Stimulated activated effector memory CD8-positive, alpha-beta T cell treated with anti-CD3 and anti-CD28 coated beads, Interleukin-12 subunit alpha, Interleukin-12 subunit beta, amount 100 ng/mL, for 72 hours (primary cell): ENCODE measurements at places on chromosomes 3 and 15.

DNA sequence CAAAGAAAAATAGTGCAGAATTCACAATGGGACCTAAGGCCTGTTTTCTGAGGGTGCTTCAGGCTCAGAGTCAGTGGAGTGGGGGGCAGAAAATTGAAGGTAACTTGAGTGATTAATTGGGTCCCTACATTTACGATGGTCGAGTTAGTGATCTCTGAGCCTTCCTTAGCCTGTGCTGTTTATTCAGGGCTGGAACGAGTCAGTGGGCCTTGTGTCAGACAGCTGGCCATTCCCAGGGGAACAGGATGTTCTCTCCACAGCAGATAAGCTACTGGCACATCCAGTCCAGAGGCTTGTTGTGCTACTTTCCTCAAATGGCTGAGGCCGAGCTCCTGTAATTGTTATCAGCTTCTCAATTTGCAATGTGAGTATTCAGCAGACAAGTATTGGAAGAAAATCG is 29.2 kb upstream of the CNTN3 start:
- no peak for DNase-seq

DNA sequence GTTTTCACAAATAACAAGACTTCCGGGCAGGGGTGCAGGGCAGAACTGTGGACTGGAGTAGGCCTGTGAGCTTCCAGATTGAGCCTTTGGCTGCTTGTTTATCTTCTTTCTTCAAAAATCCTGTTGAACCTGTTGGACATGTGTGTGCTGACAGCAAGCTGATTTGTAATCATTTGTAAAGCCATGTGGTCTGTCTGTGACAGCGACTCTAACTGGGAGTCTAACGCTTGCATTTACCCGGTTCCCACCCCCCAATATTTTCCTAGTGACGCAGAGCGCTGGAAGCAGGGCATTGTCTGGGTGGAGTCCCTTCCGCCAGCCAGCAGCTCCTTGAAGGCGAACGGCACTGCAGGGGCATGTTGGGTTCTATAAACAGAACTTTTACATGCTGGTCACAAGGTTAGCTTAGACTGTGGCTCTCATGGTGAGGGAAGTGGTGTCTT is 85.7 kb upstream of the MYZAP start:
- DNase-seq, result no peak

GRCh38 chr3:33829720-33830119 is 31.3 kb downstream of the PDCD6IP start:
- no peak for DNase-seq

DNA sequence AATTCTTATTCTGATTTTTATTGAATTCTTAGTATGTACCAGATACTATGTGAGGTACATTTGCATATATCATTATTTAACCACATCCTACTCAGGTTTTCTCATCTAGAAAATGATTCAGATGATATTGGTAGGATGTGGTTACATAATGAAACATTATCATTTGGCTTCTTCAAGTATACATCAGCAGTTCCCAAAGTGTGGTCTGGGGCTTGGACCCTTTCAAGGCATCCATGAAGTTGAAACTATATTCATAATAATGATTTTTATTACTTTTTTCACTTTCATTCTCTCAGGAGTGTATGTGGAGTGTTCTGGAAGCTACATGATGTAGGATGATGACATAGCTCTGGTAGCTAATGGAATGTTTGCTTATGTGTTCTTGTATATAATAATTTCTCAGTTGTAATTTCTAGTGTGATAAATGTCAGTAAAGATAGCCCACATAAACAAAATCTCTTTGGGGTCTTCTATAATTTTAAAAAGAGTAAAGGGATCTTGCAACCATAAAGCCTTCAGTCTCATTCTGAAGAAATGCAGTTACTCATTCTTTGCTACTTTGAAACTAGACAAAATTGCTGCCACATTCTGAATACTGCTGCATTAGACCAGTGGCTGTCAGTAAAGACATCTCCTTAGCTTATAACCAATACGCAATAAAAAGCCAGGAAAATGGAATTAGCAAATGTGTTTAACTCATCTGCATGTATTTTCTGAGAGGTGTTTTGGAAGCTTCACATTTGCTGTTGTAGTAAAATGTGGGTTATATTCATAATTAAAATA is 95.8 kb downstream of the PPARG start:
- no peak for DNase-seq

GRCh38 chr3:95718168-95718567 is 1096.2 kb upstream of the EPHA6 start:
- DNase-seq, result no peak

GRCh38 chr3:36060950-36061349 is 319.4 kb upstream of the STAC start:
- DNase-seq, result no peak

DNA sequence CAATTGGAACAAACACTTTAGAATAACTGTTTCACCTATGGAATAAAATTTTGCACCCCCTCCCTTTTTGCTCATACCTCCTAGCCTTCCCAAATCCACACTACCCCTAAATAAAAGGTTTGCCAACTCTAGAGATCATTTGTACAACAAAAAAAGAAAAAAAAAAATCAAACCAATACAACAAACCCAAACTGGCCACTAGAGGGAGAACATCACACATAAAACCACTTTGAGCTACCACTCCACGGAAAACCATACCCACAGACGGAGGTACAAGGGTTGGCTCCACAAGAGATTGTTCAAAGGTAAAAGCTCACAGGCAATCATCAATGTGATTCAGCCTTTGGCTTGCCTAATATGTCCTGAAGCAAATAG is 47.6 kb downstream of the SETMAR start:
- peak; percentile 67 for DNase-seq

- no peak for DNase-seq
These were observed 246.5 kb upstream of the MDFIC2 start for GRCh38 chr3:70558956-70559355.

DNA sequence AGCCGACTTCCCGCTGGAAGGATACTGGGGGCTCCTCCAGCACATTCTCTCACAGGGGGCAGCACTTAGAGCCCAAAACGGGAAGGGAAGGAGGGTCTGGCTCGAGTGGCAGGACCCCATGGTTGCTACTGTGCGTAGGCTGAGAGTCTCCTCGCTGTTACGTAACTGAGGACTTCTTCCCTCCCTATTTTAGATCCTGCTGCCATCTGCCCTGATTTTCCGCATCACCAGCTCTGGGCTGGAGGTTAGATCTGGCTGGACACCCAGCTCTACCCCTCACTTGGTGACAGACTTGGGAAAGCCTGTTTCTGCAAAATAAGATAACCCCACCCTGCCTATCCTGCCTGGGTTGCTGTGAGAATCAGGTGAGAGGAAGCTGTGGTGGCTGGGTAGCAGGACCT is 47.7 kb downstream of the BDH1 start:
- no peak for DNase-seq

GRCh38 chr3:10568549-10568948 is 63.2 kb upstream of the ATP2B2 start:
- DNase-seq, result no peak

DNA sequence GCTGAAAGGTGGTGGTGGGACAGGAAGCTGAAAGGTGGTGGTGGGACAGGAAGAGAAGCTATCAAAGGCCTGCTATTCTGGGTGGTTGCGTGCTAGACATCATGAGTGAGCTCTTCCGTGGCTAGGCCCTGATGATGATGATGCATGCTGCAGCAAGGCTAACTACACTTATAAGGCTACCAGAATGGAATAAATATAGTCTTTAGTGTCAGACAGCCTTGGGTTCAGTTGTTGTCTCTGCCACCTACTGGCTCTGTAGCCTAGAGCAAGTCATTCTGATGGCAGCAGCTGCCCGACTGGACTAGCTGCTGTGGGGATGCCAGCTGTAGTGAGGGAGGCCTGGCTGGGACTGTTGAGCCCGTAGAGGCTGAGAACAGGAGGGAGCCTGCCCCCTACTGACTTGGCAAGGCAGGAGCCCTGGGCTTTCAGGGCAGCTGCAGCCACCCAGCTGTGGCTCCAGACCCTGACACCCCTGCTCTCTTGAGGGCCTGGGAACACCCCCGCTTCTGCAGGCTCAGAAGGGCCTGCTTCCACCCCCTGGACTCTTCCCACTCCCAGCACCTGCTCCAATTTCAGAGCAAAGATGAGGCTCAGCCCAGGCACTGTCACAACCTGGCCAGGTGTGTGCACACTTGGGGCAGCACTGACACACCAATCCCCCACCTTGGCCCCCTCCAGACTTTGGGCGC is 21.4 kb upstream of the ZBED2 start:
- DNase-seq, result peak; percentile 87

- no peak for DNase-seq
These were observed 7.1 kb downstream of the PLCD1 start for GRCh38 chr3:38022301-38022700.

GRCh38 chr3:58143417-58144055 is 67.2 kb downstream of the DNASE1L3 start:
- no peak for DNase-seq

GRCh38 chr15:70032509-70032908 is 65.2 kb downstream of the TLE3 start:
- DNase-seq, result no peak

GRCh38 chr15:99436542-99437314 is 129.1 kb upstream of the MEF2A start:
- no peak for DNase-seq

GRCh38 chr3:196179380-196180308 is 31.6 kb downstream of the ZDHHC19 start:
- DNase-seq, result peak; percentile 73

GRCh38 chr15:32028921-32029320 is 1.4 kb upstream of the CHRNA7 start:
- DNase-seq, result no peak
